Activated CD4-positive, alpha-beta T cell treated with anti-CD3 and anti-CD28 coated beads for 36 hours (primary cell): ENCODE measurements at places on chromosomes 11 and 22. TPM values are rescaled to one million over a fixed set of nuclear protein-coding genes. Genes with fewer than 3 reads are reported as not detected.

Gene KCNJ1
- not detected for total RNA-seq

Gene CARD16
- 13.9 TPM for total RNA-seq

Gene GGTLC2
- total RNA-seq, result not detected

Gene PRG3
- total RNA-seq, result not detected

Gene MRPL11
- 115 TPM for total RNA-seq

Gene MS4A3
- not detected for total RNA-seq

Gene FGF4
- not detected for total RNA-seq

Gene FADS2
- total RNA-seq, result 58.4 TPM

Gene FIBIN
- total RNA-seq, result not detected

Gene GALR3
- not detected for total RNA-seq

Gene MRGPRX4
- not detected for total RNA-seq

Gene PKDREJ
- not detected for total RNA-seq

DNA sequence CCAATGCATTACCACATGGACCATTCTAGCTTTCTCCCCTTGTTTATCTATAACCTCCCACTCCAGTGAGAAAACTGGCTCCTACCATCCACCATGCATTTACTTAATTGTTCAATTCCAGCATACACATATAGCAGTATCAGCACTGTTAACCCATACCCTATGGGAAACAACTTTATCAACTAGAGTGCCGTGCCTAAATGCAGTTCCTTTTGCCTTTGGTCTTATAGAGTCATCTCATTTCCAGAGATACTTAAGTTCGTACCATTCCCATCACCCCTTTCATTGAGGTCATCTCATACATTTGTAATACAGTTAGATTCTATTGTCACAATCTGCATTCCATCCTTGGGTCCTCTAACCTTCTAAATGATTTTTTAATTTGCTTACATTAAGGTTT, 86.9 kb downstream of the PARVA start:
- H3K27me3 ChIP-seq, result peaks cover 4% of the 10 kb centered on the region
- no peak overlapping the region for H3K27ac ChIP-seq
- DNase-seq, result no peak
- no peaks in the 10 kb centered on the region for H3K4me1 ChIP-seq

DNA sequence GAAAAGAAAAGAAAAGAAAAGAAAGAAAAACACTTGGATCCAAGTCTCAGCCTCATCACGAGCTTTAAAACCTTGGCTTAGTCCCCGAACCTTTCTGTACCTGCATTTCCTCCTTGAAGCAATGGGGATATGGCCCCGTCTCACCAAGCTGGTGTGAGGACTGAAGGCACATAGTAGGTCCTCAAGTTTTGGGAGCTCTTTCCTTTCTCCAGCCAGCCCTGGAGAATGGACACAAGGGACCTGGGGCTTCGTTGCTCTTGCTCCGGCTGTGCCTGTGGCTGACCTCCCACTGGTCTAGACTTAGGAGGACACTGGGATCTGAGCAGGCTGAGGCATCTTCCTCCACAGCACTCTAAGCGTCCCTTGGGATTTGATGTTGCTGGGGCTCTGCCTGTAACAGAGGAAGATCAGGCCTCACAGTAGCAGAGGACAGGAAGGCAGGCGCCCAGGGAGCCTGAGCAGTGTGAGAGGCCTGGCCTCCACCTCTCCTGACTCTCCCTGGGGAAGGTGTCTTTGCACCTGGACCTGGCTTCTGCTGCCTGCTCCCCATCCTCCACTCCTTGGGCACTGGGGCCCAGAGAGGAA, 32.8 kb downstream of the KCNC1 start:
- no peaks in the 10 kb centered on the region for H3K4me1 ChIP-seq
- DNase-seq, result no peak
- peaks cover 3% of the 10 kb centered on the region for H3K27me3 ChIP-seq
- no peak overlapping the region for H3K4me3 ChIP-seq

DNA sequence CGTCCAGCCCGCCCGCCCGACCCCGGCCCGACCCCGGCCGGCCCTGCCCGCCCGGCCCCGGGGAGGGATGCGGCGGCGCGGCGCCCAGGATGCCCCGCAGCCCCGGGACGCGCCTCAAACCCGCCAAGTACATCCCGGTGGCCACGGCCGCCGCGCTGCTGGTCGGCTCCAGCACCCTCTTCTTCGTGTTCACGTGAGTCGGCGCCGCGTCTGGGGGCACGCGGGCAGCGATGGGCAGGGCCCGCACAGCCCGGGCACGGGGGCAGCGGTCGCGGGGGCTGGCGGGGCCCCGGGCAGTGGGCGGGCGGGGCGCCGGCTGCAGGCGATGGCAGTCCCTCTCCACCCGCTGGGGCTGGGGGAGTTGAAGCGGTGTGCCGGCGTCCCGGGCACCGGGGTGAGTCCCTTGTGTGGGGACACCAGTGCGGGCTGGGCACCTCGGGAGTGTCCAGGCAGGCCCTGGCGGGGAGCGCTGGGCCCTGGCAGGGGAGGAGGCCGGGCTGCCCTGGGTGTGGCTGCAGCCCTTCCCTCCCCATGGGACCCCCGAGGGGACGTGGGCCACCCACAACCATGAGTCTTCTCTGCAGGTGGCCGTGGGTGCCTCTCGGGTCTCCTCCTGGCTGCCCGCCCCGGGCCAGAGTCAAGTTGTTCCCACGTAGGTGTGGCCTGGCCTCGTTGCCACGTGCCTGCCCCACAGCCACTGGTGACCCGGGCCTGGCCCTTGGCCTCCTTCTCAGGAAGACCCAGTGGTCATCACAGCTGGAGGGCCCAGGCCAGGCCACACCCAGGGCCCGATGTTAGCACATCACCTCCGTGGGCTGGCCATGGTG, 468 bp downstream of the ZDHHC8 start:
- H3K36me3 ChIP-seq, result peaks cover 10% of the 10 kb centered on the region
- peak overlapping the region; percentile 19 for H3K27ac ChIP-seq
- peaks cover 35% of the 10 kb centered on the region for H3K4me1 ChIP-seq
- no peaks in the 10 kb centered on the region for H3K27me3 ChIP-seq
- DNase-seq, result peak; percentile 47

DNA sequence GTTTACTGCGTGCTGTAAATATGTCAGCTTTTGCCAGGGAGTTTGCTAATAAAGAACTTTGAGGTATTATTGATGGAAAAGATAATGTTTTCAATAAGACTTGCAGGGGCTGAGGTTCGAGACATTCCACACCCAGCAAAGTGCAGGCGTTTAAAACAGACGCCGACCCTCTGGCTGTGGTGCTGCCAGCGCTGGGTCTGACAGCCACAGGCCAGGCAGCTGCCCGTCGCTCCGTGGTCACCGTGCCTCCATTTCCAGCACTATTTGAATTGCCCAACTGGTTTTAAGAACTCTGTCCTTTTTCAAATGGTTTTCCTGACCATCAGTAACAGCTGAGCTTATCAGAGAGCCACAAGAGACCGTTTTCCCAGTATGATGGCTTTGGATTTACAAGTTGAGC, 28.1 kb upstream of the ALX4 start:
- DNase-seq, result no peak
- peaks cover 38% of the 10 kb centered on the region for H3K27me3 ChIP-seq
- no peaks in the 10 kb centered on the region for H3K36me3 ChIP-seq
- no peaks in the 10 kb centered on the region for H3K4me1 ChIP-seq
- no peak overlapping the region for H3K27ac ChIP-seq

DNA sequence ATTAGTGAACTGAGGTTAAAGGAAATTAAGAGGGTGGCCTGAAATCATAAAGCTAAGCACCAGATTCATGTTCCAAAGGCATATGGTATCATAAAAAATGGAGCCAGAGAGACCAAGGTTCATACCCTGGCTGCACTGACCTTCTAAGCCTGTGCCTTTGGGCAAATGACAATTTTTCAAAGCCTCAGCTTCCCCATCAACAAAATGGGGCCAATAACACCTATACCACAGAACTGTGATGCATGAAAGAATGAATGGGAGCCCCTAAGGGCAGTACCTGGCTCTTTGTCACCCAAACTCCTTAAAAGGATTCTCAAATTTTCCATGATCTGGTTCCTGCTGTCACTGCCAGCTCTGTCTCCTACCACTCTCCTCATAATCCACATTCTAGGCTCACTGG, 72.5 kb downstream of the RAB30 start:
- peaks cover 64% of the 10 kb centered on the region for H3K4me1 ChIP-seq
- peak overlapping the region; percentile 5 for H3K27ac ChIP-seq
- peaks cover 5% of the 10 kb centered on the region for H3K36me3 ChIP-seq
- no peaks in the 10 kb centered on the region for H3K27me3 ChIP-seq

- H3K4me3 ChIP-seq, result no peak overlapping the region
- H3K36me3 ChIP-seq, result peaks cover 59% of the 10 kb centered on the region
- DNase-seq, result no peak
- H3K4me1 ChIP-seq, result peaks cover 2% of the 10 kb centered on the region
- no peak overlapping the region for H3K27ac ChIP-seq
Measured at GRCh38 chr11:71459767-71460320, 6.8 kb downstream of the NADSYN1 start.

DNA sequence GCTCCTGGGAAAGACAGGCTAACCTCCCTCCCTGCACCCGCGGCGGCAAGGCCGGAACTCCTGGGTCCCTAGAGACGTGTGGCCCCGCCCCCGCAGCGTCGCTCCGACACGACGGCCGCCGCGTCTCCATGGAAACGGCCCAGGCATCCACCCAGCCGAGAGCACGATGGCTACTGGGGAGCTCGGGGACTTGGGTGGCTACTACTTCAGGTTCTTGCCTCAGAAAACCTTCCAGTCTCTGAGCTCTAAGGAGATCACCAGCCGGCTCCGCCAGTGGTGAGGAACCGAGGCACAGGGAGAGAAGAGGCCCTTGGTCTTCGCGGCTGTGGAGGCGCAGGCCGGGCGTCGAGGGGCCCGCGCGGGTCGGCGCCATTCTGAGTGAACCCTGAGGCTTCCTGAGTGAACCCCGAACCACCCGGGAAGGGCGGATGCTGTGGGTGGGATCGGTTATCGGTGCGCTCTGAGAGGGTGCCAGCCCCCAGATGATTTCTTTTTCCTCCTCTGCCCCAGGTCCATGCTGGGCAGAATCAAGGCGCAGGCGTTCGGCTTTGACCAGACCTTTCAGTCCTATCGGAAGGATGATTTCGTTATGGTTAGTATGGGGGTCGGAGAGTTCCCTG, at the start of gene CFAP300:
CFAP300 (plus strand) TSS at position 133 of the 620 bp plus-strand sequence; CDS start at position 167, 34 bp downstream.
- no peaks in the 10 kb centered on the region for H3K36me3 ChIP-seq
- H3K4me1 ChIP-seq, result peaks cover 7% of the 10 kb centered on the region
- no peak within 1 kb of the TSS for H3K27ac ChIP-seq
- peak; percentile 78 for DNase-seq
- peak within 1 kb of the TSS; percentile 60 for H3K4me3 ChIP-seq

DNA sequence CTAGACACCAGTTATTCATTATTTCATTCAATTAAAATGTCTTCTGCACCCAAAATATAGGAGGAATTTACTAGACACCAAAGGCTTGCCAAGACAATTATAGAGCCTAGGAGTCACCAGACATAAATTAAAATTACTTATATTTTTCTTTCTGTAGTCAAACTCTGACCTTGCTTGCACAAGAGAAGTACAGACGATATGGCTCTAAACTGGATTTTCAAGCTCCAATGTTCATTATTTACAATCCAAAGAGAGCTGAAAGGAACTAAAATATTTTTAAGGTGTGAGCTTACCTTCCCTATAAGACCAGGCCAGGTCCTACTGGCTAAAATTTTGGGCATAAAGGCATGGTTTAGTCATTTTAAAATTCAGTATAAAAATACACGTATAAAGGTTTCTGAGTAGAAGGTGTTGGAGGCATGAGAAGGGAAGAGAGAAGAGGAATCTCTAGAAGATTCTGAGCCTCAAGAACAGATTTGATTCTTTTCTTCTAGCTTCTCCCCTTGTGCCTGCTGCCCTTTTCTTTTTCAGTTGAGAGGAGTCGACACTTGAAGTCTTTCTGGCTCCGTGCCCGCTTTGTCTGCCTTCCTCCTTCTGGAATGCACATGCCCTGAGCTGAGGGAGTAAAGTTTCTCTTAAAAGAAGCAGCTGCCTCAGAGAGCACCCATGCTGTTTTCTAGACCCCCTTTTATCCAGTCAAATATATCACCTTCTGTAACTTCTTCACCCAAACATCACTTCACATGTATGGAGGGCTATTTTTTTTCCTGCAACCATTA, 13.5 kb downstream of the C11orf97 start:
- no peak for DNase-seq
- H3K27me3 ChIP-seq, result peaks cover 9% of the 10 kb centered on the region
- no peak overlapping the region for H3K27ac ChIP-seq
- H3K4me3 ChIP-seq, result no peak overlapping the region
- no peaks in the 10 kb centered on the region for H3K4me1 ChIP-seq

DNA sequence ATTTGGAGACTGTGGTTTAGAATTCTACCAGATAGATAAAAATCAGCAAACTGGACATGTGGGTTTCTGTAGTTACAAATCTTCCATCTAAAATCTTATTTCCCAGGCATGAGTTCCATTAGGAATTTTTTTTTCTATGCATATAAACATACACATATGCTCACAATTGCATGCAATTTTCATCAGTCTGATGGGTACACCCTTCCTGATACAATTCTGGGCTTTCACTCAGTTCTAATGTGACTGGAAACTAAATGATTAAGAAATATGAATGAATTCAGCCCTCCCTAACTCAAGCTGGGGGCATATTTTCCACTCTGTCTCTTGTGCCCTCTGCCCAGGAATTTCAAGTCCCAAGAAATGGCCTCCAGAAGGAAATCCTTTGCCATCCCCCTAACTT, 187.1 kb downstream of the SNX19 start:
- no peak overlapping the region for H3K4me3 ChIP-seq
- no peak overlapping the region for H3K27ac ChIP-seq
- H3K27me3 ChIP-seq, result peaks cover 4% of the 10 kb centered on the region

- no peak overlapping the region for H3K27ac ChIP-seq
- no peaks in the 10 kb centered on the region for H3K36me3 ChIP-seq
- H3K4me1 ChIP-seq, result peaks cover 30% of the 10 kb centered on the region
- no peak overlapping the region for H3K4me3 ChIP-seq
- no peak for DNase-seq
- peaks cover 44% of the 10 kb centered on the region for H3K27me3 ChIP-seq
Measured at GRCh38 chr11:117874253-117874909, 2.1 kb downstream of the FXYD6 start.

GRCh38 chr22:42314709-42315391, 44.4 kb upstream of the TCF20 start:
- no peak overlapping the region for H3K4me3 ChIP-seq
- H3K4me1 ChIP-seq, result peaks cover 45% of the 10 kb centered on the region
- peak overlapping the region; percentile 9 for H3K27ac ChIP-seq
- H3K36me3 ChIP-seq, result no peaks in the 10 kb centered on the region

DNA sequence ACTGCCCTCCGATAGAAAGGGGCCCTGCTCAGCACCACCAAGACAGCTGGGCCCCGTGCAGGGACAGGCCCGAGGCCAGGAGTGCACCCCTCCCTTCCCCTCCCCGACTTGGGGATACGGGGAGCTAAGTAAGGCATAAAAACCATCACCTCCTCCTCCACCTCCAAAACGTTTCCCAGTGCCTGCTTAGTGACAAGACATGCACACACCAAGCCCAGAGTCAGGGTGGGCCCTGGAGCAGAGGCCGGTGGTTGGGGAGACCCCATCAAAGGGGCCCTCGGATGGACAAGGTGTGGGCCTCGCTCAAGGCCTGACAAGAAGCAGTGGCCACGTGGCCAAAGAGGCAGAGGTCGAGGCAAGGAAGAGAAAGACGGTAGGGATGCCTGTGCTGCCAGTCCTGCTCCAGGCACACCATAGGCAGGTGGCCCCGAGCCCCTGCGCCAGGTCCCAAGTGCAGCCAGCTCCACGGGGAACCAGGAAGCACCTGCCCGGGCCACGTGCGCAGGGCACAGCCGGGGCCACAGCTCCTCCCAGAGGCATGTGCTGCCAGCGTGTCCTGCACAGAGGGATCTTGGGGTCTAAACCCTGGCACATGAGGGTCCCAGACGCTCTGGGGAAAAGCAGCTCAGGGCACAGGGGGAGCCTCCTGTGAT, 53.0 kb downstream of the BRD1 start:
- H3K36me3 ChIP-seq, result peaks cover 14% of the 10 kb centered on the region
- no peak overlapping the region for H3K27ac ChIP-seq
- no peak for DNase-seq
- H3K4me1 ChIP-seq, result peaks cover 4% of the 10 kb centered on the region
- H3K27me3 ChIP-seq, result no peaks in the 10 kb centered on the region
- H3K4me3 ChIP-seq, result no peak overlapping the region
